ENCODE measurements at places on chromosomes 3 and 15.

- no peak for DNase-seq
These were observed 61.5 kb downstream of the NUP210 start for GRCh38 chr3:13358643-13359042.

- no peak for DNase-seq
These were observed 76.2 kb upstream of the HERC1 start for GRCh38 chr15:63909819-63910437.

DNA sequence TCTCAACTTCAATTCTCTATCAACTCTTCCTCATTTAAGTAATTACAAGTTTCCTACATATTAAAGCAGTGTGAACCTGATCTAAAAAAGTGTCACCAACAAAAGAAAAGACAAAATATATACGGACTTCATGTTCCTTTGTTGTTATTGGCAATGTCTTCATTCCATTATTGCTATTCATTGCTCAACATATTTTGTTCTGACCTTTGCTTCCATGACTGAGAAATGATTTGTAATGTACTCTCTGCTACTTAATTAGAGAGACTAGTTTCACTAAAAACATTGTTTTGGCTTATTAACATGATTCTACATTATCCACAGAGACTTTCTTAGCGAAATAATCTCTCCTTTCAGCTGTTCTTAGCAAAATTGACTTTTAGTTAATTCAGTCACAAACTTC is 657.2 kb upstream of the ROBO1 start:
- DNase-seq = no peak

- DNase-seq = no peak
These were observed 684 bp upstream of the RPS27L start for GRCh38 chr15:63157891-63158431.

Data from NCI-H187 (cell line).